Posterior vena cava (tissue), 2 donors: ENCODE measurements at places on chromosomes 7 and 10. TPM values are rescaled to one million over a fixed set of nuclear protein-coding genes. Genes with fewer than 3 reads are reported as not detected.
A peak's percentile ranks its signal among the peaks of the same experiment; 100 is the strongest.

GRCh38 chr7:101743241-101743994 is 74.0 kb upstream of the CUX1 start:
- DNase-seq: peak; percentile 83

GRCh38 chr7:147400221-147400689 is 1190.3 kb upstream of the C7orf33 start:
- no peak for DNase-seq

DNA sequence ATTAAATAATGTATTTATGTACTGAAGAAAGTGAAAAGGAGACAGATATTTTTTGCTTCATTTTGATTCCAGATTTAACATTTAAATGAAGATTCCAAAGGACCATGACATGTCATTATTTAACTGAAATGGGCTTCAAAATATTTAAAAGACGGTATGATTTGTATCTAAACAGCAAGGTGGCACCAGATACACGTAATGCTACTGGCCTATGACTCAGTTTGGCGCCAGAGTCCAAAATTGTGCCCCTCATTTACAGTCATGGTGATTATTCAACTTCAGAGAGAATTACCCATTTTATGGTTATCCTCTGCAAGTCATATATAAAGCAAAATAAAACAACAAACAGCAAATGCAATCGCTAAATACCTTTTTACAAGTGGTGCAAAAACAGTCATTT is 94.5 kb downstream of the ETV1 start:
- no peak for DNase-seq

DNA sequence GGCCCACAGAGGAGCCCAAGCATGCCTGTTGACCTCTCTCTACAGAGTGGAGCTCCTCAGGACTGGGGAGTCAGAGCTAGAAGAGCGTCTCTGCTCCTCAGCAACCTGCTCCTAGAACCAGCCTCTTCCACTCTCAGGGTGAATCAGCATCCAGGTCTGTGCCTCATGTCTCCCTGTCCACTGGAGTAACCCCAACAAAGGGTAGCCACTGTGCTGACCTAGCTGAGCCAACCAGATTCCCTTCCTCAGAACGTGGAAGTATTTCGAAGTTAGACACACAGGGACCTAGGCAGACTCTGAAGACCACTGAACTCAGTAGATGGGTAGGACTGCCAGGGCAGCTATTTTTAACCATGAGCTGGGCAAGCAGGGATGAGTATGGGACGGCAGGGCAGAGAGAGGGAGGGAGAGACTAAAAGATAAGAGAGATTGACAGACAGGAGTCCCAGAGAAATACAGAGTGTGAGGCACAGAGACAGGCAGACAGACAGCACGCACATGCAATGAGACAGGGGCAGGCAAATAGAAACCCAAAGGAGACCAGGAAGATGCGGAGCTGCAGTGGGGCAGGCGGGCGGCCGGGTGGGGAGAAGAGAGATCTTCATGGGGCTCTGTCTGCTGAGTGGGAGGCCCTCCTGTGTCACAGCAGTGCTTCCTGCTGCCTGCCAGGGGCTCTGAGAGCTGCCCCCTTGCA is 56.7 kb downstream of the OSBPL3 start:
- no peak for DNase-seq

DNA sequence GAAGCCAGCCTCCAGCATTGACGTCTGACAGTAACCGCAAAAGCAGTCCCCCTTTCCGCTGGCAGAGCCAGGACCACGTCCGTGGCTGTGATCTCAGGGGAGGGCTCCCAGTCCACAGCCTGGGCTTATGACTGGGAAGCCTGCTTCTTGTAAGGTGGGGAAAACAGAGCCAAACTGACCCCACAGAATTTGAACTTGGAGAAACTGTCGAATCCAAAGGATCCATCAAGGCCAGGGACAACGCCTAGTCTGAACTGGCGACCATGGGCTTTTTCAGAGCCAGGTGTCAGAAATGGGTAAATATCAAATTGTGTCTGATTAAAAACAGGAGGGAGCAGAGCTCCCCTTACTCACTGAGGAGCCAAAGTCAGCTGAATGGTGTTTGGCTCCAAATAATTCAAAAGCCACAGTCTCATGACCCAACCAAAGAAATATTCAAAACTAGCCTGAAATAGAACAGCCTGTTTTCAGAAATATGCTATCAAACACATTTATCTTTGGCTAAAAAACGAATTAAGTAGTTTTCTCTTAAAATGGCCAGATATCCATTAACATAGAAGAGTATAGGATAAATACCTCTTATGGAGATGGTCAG is 751.4 kb upstream of the GALNT17 start:
- peak; percentile 93 for DNase-seq

- DNase-seq: no peak
Observed at GRCh38 chr10:122281018-122281626, 10.0 kb downstream of the BTBD16 start.

DNA sequence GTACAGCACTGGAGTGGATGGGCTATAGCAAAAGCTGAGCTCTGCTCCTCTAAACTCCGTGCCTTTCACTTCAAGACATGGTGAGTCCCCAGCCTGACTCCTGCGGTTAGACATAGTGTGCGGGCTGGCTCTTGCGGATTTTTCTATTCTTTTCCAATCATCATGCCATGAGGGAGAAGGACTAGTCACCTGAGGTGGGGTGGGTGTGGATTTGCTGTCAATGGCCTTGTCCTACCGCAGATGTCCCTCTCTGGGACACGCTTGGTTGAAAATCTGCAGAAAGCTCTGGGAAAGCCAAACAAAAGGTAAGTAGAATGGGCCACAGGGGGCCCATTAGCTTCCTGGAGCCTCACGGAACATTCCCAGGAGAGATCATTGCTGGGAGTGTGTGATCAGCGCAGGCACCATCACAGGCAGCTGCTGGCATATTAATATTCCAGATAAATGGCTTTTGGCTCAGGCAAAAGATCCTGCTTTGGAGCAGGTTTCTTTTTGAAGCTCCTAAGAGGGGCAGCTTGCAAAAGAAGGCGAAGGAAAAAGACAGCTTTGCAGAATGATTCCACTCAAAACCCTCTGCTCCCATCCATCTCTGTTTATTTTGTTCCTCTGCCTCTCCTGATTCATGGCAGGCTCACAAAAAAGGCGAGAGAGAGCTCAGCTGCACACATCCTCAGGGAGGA is 509.0 kb upstream of the ZMIZ1 start:
- no peak for DNase-seq

DNA sequence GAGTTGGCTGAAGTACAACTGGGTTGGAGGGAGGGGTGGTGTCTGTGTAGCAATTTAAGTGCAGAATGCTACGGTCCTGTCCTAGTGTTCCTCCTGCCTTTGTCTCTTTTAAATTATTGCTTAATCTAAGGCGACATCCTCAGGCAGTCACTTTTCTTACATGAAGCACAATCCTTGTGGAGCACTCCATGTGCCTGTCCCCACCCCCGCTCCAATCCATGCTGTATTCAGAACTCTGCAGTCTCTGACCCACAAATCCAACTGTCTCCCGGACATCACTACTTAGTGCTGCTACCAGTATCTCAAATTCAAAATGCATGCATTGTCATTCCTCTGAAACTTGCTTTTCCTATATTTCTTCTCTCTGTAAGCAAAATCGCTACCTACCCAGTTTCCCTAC is 91.4 kb upstream of the FAM133B start:
- no peak for DNase-seq

DNA sequence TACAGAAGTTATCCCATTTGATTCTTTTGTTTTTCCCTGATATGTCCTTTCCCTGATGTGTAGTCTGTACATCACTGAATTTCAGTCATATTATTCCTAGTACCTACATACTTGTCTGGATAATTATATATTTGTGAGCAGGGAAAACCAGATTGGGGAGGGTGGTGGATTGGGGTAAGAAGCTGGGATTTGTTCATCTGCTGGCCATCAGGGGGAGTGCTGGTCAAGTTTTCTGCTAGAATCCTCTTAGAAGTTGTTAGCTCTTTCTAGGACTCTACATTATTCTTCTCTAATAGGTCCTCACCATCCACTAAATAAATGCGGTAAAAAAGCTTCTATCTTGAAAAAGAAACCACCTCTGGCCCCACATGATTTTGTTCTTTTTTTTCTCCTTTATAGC is 232.7 kb upstream of the TAC1 start:
- DNase-seq: no peak

- no peak for DNase-seq
Observed at GRCh38 chr7:80584778-80585177, 53.7 kb upstream of the CD36 start.

DNA sequence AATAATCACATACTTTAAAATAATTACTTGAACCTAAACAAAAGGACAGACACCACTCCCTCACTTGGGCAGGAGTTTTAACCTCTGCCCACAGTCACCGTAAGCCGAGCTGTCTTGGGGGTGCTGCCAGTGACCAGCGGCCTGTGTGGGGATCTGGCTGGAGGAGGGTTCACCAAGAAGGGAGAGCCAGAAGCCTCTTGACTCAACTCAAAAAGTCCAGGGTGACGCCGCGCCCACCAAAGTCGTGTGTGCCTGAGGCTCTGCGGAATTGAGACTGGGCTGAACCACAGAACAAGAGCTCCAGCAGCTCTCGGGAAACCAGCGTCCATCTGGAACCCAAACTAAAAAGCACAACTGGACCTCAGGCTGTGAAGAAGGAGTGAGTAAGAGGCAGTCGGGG is 35.8 kb downstream of the ZFAND2A start:
- peak; percentile 87 for DNase-seq

- no peak for DNase-seq
Observed at GRCh38 chr7:66142996-66143395, 28.3 kb downstream of the CRCP start.

- no peak for DNase-seq
Observed at GRCh38 chr10:126663880-126664279, 6.6 kb downstream of the C10orf90 start.

DNA sequence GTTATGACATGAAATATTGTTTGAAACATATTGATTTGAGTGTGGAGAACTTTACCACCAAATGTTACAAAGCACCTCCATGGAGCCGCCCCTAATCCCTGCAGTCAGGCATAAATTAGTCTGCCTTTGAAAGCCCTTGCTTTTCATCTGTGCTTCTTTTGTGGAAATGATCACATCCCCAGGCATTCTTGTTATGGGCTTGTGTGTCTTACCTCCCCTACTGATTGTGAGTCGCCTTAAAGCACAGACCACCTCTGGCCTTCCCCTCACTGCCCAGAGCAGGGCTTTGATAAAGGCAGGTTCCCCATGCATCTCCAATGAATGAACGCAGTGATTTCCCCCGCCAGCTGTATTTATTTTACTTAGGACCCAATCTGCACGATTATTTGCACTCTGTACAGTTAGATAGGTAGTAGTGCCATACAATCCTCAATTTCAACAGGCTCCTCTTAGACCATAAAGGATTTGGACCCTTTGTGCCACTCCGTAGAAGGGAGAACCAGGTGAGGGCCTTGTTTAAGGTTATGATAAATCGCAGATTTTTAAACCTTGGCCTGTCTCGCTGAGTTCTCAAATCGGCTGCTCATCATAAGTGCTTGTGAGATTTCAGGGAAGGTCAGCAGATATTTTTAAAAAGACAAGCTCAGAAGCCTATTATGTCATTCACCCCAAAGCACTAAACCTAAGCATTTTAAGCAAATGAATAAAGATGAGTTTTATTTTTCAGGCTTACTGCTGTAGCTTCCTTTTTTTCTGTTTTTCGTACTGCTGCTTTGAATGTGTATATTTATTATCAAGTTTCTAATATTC is 107.8 kb downstream of the CUBN start:
- no peak for DNase-seq

DNA sequence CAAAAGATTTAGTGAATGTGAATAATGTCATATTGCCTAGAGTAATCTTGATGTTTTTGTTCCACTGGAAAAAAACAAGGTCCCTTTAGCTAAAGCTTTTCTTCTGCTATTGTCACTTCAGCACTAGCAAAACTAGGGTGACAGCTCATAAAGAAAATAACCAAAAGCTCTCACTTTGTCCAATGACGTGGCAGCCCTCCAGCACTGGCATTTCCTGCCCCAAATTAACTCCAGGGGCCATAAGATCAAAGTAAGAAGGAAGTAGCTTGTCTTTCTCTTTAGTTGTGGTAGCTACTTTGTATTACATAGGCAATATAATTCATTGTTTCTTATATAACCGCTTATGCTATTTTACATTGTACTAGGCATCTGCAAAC is 47.3 kb downstream of the LRRN3 start:
- peak; percentile 84 for DNase-seq

GRCh38 chr7:36598054-36598674 is 126.1 kb downstream of the AOAH start:
- no peak for DNase-seq

- no peak for DNase-seq
Observed at GRCh38 chr10:110016039-110016438, 8.3 kb downstream of the ADD3 start.

DNA sequence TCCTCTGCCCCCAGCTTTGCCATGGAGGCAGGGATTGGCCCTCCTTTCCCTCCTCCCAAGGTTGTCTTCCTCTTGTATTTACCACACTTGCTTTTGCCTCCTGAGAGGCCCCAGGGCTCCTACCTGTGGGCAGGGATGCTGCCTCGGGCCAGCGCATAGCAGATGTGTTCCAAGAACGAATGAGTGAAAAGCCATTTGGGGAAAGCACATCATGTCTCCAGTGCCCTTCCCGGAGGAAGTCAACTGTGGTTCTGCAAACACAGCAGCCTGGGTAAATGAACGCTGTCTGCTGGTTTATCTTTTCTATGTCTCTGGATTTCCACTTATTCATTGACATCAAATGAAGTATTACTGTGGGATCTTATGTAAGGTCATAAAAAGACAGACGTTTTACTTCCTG is 161.7 kb downstream of the FANK1 start:
- no peak for DNase-seq

GRCh38 chr7:42014625-42015618 is 222.1 kb downstream of the GLI3 start:
- DNase-seq: no peak

Gene TRDMT1
- 9.5 TPM for total RNA-seq

Gene COL28A1
- 1.0 TPM for total RNA-seq

Gene VGF
- total RNA-seq: not detected

Gene OR13A1
- not detected for total RNA-seq

Gene NME8
- 0.19 TPM for total RNA-seq

Gene GPR26
- total RNA-seq: not detected

Gene ADRB1
- 0.32 TPM for total RNA-seq

Gene NKX1-2
- not detected for total RNA-seq

Gene EGR2
- total RNA-seq: 4.0 TPM

Gene ZNF488
- total RNA-seq: not detected

Gene UNC5B
- 7.1 TPM for total RNA-seq

Gene ZNF107
- total RNA-seq: 5.6 TPM

Gene NUDT13
- total RNA-seq: 2.0 TPM

Gene GIMAP8
- total RNA-seq: 15.4 TPM

Gene WBP1L
- 61.4 TPM for total RNA-seq

Gene CAMK2G
- total RNA-seq: 70.1 TPM

Gene ACTR1A
- total RNA-seq: 102 TPM
